ENCODE measurements at places on chromosomes 1 and 21. TPM values are rescaled to one million over a fixed set of nuclear protein-coding genes. Genes with fewer than 3 reads are reported as not detected.

SPATA21 gene
- not detected for total RNA-seq

TTC22 gene
- total RNA-seq, result not detected

PLEKHA6 gene
- total RNA-seq, result 2.9 TPM

GPR25 gene
- total RNA-seq, result not detected

ZBED6 gene
- 6.6 TPM for total RNA-seq

S100A7 gene
- not detected for total RNA-seq

ACOT11 gene
- 1.5 TPM for total RNA-seq

PODN gene
- total RNA-seq, result 0.45 TPM

CELA3B gene
- total RNA-seq, result not detected

OR4F16 gene
- not detected for total RNA-seq

PRR9 gene
- not detected for total RNA-seq

SEMA4A gene
- total RNA-seq, result 0.27 TPM

HES3 gene
- not detected for total RNA-seq

TGFBR3 gene
- total RNA-seq, result 7.3 TPM

Data from endothelial cell of coronary artery (primary cell).